NCI-H510A (cell line): ENCODE measurements at places on chromosomes 4 and X.

GRCh38 chr4:37909332-37910090 is 18.6 kb downstream of the TBC1D1 start:
- DNase-seq = no peak

GRCh38 chrX:30283456-30284200 is 25.6 kb downstream of the NR0B1 start:
- no peak for DNase-seq

GRCh38 chr4:147689067-147689466 is 5.1 kb upstream of the PRMT9 start:
- no peak for DNase-seq

- no peak for DNase-seq
Observed at GRCh38 chr4:169039251-169039954, 29.3 kb upstream of the CBR4 start.

DNA sequence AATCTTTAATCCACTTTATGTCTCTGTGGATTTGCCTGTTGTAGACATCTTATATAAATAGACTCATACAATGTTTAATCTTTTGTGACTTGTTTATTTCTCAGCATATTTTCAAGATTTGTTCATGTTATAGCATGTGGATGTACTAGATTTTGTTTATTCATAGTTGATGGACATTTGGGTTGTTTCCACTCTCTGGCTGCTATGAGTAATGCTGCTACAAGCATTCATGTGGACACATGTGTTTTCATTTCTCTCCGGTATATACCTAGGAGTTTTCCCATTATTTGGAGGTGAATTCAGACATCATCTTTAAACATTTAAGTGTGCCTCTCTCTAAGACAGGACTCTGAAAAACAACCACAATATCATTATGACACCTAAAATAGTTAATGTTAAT is 2.3 kb downstream of the IKBKG start:
- DNase-seq = no peak

- DNase-seq = no peak
Observed at GRCh38 chrX:16480049-16480448, 169.9 kb upstream of the S100G start.

GRCh38 chr4:15898902-15899301 is 39.6 kb downstream of the FGFBP1 start:
- DNase-seq = no peak

DNA sequence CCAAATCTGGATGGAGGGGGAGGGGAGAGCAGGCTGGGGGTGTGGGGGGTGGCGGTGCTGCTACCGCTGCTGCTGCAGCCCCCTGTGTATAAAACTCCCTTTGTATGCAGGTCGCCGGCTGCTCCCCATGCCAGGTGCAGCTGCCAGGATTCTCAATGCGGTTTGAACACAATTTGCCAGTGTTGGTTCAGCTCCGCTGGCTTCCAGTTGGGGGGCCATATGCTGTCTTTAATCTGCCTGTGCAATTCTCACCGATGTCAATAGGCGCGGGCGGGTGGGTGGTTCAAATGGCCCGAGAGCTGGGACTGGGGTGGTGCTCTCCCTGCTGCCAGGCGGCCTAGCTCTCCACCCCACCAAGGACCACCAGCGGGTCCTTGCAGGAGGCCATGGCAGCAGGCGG is 257.6 kb downstream of the BCOR start:
- DNase-seq = no peak

GRCh38 chrX:108224727-108225621 is 133.4 kb downstream of the ATG4A start:
- no peak for DNase-seq

- DNase-seq = no peak
Observed at GRCh38 chr4:16783119-16783518, 115.3 kb downstream of the LDB2 start.

DNA sequence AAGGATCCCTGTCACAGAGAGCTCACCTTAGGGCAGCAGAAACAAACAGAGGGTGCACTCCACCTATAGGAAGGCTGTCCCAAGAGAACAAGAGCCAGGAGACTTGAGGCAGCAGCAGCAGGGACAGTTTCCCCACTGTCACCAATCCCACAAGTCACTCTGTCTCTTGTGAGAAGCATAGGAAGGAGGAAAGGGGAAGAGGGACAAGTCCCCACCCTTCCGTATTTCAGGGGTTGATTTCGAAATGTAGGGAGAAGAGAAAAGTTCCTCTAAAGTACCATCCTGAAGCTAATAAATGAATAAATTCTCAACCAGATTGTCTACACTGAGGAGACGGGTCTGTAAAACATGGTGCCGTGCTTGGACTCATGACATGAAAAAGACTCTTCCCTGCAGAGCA is 9.5 kb upstream of the TLR8 start:
- DNase-seq = no peak

DNA sequence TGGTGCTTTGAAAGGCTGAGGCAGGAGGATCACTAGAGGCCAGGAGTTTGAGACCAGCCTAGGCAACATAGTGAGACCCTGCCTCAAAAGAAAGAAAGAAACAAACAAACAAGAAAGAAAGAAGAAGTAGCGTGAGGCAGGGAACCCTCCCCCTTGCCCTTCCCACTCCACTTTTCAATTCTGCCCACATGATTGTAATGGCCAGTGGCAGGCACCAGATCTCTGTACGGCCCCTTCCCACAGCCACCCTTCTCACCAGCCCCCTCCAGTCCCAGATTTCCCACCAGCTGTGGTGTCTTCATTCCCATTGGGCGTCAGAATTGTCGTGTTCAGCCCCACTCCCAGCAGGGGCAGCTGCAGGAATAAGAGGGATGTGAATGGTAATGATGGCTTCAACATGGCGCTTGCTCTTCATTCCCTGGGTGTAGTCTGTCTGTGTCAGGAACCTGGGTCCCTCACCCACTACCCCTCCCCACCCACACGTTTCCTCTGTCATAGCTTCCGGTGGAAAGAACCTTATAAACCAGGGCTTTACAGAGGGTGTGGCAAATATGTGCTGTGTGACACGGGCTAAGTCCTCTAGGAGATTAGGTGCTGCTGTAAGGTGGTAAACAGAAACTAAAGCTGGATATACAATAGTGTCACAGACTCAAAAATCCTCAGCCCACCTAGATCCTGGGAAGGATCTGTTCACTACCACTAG is at the start of gene IL2RG:
IL2RG (minus strand) TSS at position 437 of the 703 bp plus-strand sequence; CDS start at position 399, 38 bp downstream.
- no peak for DNase-seq

GRCh38 chr4:113069212-113069892 is 19.9 kb downstream of the ANK2 start:
- no peak for DNase-seq

DNA sequence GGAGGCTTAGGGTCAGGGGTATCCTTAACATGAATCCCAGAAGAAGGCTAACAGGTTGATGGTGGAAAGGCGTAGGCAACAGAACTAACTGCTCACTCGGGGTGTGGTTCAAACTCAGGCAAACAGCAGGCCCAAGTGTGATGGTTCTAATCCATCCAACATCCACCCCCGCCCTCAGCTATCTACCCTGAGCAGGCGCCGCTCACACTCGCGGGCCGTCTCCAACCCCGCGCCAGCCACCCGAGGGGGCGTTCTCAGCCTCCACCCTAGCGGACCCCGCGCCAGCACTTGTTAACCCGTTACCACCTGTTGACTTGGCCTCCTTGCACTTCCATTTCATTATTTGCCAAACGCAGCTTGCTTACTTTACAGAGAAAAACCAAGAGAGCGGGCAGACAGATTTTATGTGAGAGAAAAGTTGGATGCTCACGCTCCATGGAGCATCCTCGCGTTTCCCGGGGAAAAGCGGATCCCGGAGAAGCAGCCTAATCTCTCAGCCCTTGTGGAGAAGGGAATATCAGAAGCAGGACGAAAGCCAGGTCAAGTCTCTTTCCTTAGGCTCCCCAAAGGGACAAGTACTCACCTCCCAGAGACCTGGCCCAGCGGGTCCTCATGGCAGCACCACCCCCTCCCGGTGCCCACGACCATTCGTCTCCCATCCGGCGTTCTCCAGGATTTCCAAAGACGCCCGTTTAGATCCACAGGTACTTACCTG is 773 bp downstream of the SNCA start:
- DNase-seq = no peak

DNA sequence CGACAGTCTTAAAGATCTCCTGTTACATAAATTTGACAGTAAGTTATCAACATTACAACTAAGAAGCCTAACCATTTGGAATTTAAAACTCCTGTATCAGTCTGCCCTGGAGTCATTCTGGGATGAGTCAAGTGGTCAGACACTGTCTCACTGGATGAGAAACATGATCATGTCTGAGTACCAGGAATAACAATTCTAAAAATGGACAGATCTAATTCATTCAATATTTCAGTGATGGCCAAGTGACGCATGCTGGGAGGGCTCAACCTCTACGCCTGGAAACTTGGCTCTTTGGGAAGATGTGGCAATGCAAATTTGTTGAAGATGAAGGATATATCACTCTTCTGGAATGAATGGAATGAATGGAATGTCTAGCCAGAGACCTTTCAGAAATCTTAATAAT is 1427.2 kb downstream of the STIM2 start:
- no peak for DNase-seq

DNA sequence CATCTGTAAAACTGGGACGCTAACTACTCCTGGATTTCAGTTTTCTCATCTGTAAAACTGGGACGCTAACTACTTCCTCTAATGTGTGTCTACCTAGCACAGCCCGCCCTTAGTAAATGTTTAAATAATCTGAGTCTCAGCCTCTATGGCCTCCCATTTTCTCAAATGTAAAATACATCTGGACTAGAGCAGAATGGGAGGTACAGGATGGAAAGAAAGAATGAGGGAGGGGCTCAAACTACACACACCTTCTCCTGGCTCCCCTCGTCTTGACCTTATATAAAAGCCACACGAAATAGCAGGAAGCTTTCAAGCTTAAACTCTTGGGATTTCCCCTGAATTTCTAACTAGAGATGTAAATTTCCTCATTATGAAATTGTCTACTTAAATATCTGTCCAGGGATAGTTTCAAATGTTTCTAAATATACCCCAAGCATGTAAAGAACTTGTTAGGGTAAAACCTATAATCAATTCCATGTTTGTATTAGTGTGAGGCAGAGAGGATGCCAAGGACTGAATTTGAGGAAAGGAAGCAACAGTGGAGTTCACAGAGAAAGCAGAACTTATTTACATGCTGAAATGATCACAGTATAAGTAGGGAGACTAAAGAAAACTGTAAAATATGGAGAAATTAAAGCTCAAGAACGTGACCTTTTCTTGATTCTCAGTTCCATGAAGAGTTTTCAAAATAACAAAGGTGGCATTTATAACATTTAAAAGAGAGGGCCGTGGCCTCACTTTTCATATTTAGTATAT is 220.0 kb downstream of the NWD2 start:
- no peak for DNase-seq
